ENCODE measurements at places on chromosomes 12 and 14.

- no peak for DNase-seq
These were observed 40.8 kb downstream of the CCDC92 start for GRCh38 chr12:123931686-123932321.

DNA sequence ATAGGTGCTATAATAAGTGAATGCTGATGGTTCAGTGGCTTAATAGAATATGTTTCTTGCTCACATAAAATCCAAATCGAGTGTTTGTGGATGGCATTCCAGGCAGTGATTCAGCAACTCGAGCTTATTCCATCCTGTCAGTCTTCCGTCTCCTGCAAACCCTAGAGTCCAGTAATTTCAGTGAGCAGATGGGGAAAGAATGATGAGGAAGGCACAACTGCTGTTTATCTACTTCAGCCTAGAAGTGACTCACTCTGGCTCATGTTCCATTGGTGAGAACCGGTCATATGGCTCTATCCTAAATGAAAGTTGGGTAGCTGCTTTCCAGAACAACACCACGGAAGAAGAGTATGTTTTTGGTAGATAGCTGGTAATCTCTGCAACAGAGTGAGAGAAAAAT, 421.8 kb upstream of the PDE3A start:
- no peak for DNase-seq

GRCh38 chr12:87801860-87802720, 227.1 kb downstream of the C12orf50 start:
- no peak for DNase-seq

- DNase-seq: no peak
These were observed 11.6 kb downstream of the POMT2 start for GRCh38 chr14:77309131-77309530.

GRCh38 chr12:122966743-122967550, 684 bp upstream of the ABCB9 start:
- DNase-seq: no peak

- DNase-seq: no peak
These were observed 1.1 kb downstream of the SCN8A start for GRCh38 chr12:51592034-51592705.

DNA sequence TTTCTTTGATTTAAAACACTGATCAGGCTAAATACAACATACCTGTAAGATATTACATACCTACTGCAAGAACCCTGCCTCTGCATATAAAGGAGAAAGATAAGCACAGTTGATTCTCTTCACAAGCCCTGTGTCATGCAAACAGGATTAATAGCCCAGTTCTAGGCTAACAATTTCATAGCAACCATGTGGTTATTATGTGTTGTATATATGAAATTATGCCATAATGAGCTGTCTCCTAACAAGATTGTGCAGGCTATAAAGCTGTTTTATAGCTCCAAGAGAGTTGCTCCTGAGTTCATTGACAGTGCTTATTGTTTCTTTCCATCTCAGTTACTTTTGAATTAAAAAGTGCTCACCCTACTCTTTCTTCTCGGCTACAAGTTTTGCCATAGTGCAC, 609.3 kb downstream of the DIO2 start:
- DNase-seq: no peak

- no peak for DNase-seq
These were observed 34.6 kb upstream of the BEGAIN start for GRCh38 chr14:100621806-100622205.

GRCh38 chr12:93937812-93938211, 210.6 kb upstream of the PLXNC1 start:
- DNase-seq: no peak

GRCh38 chr14:75068294-75069120, 934 bp upstream of the ZC2HC1C start:
- DNase-seq: no peak

DNA sequence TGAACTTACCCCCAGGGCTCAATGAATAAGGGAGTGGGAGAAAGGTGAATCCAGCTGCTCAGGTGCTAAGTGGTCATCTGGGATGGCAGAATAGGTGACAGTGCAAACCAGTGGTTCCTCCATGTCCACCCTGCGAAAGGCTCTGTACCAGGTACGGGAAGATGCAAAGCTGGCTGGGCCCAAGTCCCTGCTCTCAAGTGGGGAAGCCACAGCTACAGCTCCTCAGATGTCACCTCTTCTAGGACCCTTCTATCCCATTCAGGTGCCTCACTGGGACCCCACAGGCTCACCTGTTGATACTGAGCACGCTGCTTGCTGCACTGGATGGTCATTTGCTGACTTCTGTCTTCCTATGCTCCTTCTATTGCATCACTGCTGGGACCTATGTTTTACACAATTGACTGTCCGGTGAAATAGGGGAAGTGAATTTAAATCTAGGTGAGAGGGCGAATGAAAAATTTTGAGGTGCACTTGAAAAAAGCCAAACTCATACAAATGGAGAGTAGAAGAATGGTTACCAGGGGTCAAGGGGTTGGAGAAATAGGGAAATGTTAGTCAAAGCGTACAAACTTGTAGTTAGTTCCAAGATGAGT, 20.3 kb upstream of the PPP4R4 start:
- DNase-seq: no peak

DNA sequence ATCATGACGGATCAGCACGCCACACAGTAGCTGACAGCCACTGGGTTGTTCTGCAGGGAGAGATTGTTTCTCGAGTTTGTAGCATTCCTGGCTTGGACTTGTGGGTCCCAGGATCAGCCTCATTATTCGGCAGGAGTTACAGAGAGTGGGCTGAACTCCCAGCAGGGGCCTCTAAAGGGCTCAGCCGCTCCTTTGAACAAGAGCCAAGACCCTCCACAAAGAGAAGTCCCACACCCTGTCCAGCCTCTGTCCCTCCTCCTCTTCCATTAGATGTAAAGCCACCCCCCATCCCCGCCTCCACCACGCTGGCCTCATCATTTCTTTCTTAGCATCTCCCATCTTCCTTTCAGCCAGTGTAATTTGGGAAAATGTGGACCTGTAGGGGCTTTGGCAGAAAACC, 96.7 kb upstream of the HSPB8 start:
- no peak for DNase-seq

GRCh38 chr14:31945074-31945613, 132.0 kb upstream of the ARHGAP5 start:
- DNase-seq: no peak

DNA sequence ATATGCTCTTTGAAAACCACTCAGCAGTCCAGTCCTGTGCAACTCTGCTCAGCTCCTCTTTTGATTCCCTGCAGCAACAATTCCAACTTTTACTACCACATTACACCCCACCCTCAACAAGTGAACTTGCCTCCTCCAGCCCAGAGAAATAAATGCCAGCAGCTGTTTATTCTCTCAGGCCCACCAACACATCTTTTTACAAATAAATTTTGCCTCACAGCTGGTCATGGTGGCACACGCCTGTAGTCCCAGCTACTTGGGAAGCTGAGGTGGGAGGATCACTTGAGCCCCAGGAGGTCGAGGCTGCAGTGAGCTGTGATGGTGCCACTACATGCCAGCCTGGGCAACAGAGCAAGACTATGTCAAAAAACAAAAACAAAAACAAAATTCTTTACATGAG, 9.8 kb downstream of the SNX6 start:
- no peak for DNase-seq

- DNase-seq: no peak
These were observed 15.8 kb downstream of the WNT5B start for GRCh38 chr12:1644534-1645438.

DNA sequence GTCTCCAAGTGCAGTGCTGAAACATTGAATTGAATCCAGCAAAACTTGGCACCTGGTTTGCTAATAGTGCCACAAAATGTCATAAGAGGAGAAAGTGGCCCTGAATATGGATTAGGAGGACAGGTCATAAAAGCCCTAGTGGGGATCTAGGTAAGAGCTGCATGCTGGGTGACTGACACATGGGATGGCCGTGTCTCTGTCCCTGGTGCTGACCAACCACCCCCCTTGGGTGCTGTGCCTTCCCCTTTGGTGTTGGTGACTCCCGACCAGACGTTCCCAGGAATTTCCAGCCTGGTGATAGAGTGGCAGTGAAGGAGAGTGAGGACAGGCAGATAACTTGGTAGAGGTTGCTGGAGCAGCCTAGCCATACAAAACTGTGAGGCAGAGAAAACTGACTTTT, 142.8 kb downstream of the VRK1 start:
- DNase-seq: no peak

DNA sequence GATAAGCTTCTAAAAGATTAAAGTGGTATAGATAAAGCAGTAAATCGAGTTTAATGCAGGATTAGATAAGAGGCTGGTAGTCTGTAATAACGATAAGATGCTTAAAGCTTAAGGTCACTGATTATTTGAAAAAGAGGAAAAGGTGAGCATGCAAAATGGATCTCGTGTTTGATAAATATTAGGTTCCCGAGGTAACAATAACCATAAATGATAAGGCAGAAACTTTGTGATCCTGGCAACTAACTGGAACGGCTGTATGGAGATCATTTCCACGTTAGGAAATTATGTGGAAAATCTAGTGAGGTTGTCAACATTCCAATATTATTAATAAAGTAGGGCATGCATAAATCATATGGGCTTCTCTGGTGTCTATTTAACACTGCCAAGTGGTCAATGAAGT, 255.5 kb downstream of the EFCAB11 start:
- DNase-seq: no peak

GRCh38 chr12:108967869-108968540, 52.9 kb downstream of the SVOP start:
- DNase-seq: no peak

- no peak for DNase-seq
These were observed 6.8 kb downstream of the SIX6 start for GRCh38 chr14:60515511-60516289.

DNA sequence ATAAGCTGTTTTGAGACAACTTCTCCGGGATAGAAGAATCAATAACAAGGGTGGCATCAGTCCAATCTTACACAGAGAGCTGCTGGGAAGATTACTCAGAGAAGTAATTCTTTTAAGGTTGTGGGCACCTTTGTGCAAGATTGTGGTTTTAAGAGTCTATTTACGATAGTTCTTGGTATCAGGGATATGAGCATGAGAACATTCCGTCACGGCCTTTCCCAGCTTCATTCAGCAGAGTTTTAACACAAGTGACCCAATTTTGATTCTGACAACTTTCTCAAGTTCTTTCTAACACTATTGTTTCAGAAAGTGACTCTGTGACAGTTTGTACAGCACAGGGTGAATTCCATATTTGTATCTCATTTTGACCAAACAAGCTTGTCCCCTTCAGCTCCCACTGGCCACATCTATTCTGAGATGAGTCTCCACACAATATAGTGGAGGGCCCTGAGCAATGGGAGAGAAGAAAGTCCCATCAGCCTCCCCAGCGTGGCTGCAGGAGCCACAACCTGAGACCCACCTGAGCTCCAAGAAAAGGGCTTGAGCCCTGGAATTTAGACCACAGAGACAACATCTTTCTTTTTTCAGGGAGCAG, 869.2 kb downstream of the TMEM121 start:
- DNase-seq: no peak

DNA sequence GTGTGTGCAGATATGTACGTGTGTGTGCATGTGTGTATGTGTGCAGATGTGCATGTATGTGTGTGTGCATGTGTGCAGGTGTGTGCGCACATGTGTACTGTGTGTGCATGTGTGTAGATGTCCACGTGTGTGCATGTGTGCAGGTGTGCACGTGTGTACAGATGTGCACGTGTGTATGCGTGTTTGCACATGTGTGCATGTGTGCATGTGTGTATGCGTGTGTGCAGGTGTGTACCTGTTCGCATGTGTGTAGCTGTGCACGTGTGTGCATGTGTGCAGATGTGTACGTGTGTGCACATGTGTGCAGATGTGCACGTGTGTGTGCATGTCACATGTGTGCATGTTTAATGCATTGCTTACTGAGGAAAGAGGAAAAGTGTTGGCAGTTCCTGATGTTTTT, 55.7 kb upstream of the FKBP4 start:
- DNase-seq: no peak

DNA sequence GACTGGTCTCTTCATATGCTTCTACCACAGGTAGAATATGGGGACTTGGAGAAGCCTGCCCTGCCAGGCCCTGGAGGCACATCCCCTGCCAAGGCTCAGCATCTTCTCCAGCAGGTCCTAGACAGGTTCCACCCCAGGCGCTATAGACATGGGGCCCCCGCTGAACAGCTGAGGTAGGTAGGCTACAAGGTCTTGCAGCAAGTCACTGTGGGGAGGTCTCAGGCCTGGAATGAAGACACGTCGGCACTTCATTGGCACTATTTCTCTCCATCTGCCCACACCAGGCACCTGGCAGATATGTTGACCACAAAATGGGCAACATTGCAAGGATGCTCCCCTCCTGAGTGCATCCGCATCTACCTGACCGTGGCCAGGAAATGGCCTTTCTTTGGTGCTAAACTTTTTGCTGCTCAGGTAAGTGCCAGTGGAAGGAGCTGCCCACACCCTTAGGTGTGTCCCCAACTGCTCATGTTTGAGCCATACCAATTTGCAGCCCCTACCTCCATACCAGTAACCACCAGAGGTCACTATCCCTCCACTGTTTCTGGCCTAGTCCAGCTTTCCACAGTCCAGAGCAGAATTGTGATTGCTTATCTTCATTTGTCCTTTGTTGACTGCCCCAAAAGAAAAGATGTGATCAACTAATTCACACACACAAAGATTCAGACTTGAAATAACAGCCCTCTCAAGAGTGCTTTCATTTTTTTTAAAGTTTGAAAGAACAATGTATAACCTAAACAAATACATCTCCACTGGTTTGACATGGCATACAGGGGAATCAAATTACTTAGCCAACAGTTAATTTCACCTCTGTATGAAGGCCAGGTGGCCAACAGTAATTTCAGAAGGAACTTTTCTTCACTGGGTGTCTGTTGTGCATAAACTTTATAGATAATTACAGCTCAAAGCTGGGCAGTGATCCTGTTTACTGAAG, 16.1 kb downstream of the PIGH start:
- no peak for DNase-seq

GRCh38 chr12:132728502-132728901, 17.9 kb downstream of the PGAM5 start:
- no peak for DNase-seq

DNA sequence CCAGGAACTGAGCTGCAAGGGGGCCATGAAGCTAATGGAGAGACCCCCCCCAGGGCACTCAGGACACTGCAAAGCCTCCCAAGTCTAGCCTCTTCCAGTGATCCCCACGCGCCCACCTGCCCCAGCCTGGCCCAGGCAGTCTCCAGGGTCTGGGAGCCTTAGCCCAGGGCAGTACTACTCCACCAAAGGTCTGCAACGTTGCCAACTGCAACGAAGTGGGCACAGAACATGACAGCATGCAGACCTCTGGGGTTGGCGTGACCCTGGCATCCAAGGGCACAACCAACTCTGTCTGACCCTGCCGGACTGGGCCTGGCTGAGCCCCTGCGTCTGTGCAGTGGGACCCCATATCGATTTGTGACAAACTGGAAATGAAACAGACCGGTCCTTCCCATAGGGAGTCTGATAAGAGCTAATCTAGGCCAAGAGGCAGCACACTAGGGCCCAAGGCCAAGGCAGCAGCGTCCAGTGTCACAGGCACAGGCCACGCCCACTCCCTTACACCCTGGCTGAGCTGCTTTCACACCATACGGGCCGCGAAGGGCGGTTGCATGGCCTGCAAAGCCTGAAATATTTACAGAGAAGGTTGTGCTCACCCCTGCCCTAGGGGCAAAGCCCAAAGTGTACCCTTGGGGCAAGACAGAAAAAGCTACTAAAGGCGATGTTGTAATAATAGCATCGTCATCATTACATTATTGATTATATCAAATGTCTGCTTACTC, 76.7 kb downstream of the NCOR2 start:
- DNase-seq: no peak

Data from stimulated activated CD8-positive, alpha-beta memory T cell treated with anti-CD3 and anti-CD28 coated beads, Interleukin-15, amount 100 ng/mL, for 24 hours (primary cell).